ENCODE measurements at places on chromosomes 5 and 9.

DNA sequence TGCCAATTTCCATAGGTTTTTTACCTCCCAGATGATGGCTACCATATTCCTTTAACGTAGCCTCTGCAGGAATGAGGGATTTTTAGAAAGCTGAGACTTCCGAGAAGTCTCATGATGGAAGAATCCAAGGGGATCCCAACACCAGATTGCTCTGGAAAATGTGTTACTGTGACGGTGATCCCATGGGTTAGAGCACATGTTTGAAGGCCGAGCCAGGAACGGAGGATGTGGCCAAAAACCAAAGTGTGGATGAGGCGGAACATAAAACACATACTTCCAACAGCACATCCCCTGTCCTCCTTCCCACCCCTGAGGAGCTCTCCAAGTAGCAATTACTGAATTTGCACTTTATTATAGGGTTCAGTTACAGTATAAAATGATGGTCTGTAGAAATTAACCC lies 82.6 kb downstream of the GPR21 start:
- no peak for DNase-seq

DNA sequence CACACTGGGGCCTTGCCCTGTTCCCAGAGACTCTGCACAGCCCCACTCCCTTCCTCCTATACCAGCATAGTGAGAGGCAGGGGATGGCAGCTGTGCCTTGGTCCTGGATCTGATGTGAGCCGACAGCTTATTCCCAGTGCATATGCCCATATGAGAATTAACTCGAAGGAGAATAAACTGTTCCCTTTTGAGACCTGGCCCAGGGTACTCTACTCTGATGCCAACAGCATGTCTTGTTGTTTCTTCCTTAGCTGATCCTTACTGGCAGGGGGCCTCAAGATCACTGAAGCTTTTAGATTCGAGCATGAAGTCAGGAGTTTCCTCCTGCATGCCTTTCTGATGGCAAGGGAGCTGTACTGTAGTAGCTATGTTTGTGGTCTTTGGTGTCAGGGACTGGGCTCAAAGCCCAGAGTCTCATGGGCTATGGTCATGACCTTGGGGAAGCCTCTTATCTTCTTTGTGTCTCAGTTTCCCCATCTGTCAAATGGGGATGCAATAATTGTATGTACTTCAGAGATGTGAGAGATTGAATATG lies 57.1 kb downstream of the DOCK2 start:
- no peak for DNase-seq

GRCh38 chr5:58191443-58191842 lies 268.4 kb downstream of the PLK2 start:
- DNase-seq: no peak

DNA sequence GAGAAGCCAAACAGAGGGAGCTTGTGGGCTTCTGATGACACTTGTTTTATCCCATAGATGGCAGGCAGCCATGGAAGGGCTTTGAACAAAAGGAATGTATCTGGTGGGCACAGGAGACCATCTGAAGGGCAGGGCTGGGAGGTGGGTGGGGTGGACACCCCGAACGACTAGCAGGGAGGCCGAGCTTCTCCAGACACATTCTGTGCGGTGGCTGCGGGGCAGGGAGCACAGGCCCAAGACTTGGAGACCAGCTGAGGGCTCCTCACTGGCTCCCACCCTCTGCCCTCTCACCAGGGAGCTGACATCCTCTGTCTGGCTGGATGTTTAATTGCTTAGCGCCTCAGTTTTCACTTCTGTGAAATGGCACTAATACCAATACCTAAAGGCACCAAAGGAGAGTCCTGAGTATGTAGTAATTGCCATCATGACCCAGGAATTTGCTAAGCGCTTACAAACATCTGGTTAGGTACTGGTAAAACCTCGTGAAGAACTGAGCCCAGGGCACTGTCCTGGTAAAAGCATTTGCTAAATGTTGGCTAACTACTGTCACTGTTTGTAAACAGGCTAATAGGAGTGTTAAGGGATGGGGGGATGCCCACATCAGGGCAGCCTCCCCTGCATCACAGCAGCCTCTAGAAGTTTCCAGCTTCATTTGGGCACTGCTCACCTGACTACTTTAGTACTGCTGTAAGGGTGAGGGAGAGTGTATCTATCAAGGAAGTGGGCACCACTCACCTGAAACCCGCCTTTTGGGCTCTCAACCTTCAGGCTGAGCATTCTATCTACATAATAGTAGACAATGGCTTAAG lies 2.1 kb upstream of the PHF2 start:
- DNase-seq: no peak

GRCh38 chr9:123335193-123335985 lies 20.6 kb upstream of the CRB2 start:
- DNase-seq: no peak

GRCh38 chr5:21862986-21863385 lies 990.2 kb downstream of the CDH12 start:
- DNase-seq: no peak

GRCh38 chr9:88477300-88477751 lies 57.7 kb upstream of the NXNL2 start:
- DNase-seq: no peak

DNA sequence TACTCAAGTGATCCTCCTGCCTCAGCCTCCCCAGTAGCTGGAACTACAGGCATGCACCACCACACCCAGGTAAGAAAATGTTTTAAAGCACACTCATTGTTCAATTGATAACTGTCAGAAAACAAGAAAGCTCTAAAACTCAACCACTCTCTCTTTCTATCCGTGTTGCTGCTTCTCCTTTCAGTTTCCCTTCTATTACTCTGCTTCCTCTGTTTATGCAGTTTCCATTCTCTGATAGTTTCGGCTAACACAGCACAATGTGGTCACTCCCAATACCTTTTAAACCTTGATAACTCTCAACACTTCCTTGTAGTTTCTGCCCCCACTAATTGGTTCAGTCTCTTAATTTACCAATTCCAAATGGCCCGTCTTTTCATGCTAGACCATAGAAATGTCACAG lies 59.2 kb upstream of the NR4A3 start:
- DNase-seq: no peak

- no peak for DNase-seq
These were observed 32.2 kb downstream of the ENTREP1 start for GRCh38 chr9:69357030-69357775.

All from effector CD8-positive, alpha-beta T cell (primary cell).